Cortex of kidney (tissue), 1 donor: ENCODE measurements at places on chromosomes 3 and 15.

DNA sequence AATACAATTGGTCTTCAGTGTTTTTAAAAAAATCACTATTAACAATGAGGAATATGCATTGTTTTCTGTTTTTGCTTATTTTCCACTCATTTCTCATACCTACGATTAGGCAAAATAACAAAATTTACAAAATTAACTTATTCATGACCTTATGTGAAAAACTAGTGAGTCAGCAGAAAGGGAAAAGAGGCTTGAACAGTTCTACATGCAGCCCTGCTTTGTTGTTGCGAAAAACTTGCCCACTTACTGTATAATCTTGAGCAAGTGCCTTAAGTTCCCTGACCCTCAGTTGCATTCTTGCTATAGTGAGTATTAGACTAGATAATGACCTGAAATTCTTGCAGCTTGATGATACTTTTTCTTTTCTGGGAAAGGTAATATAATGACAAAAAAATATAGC lies 551.1 kb upstream of the BCHE start:
- no peak for DNase-seq

DNA sequence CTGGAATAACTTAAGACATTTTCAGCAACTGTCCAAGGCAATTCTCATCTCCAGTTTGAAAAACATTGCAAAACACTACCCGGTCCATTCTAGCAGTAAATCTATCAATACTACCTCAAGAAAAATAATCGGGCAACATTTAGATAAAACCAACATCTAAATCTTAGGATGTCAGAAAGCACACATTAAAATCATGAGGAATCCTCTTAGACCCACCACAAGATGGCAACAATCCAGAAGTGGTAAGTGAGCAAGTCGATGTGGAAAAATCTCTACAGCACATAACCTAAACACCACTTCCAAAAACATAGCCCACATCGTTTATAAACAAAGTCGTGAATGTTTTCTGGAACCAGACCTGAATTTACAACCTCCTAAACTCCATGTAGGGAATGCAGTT lies 5.7 kb downstream of the PLCH1 start:
- DNase-seq: no peak

GRCh38 chr3:105537371-105538080 lies 170.8 kb downstream of the ALCAM start:
- DNase-seq: no peak

DNA sequence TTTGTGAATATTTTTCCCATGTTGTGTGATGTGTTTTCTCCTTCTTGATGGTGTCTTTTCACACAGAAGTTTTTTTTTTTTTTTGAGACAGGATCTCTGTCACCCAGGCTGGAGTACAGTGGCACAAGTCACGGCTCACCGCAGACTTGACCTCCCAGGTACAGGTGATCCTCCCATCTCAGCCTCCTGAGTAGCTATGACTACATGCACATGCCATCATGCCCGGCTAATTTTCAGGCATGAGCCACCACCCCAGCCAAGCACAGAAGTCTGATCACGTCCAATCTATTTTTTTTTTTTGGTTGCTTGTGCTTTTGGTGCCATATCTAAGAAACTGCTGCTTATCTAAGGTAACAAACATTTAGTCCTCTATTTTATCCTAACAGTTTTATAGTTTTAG lies 24.6 kb downstream of the TOMM70 start:
- DNase-seq: no peak

GRCh38 chr3:8975081-8976020 lies 12.1 kb upstream of the RAD18 start:
- DNase-seq: no peak
